HCT116 (cell line): ENCODE measurements at places on chromosomes 3 and 15. TPM values are rescaled to one million over a fixed set of nuclear protein-coding genes. Genes with fewer than 3 reads are reported as not detected.

CD86 gene
- not detected for total RNA-seq

NOX5 gene
- 0.91 TPM for total RNA-seq

INKA1 gene
- total RNA-seq: 1.6 TPM

SCG3 gene
- not detected for total RNA-seq

DNA sequence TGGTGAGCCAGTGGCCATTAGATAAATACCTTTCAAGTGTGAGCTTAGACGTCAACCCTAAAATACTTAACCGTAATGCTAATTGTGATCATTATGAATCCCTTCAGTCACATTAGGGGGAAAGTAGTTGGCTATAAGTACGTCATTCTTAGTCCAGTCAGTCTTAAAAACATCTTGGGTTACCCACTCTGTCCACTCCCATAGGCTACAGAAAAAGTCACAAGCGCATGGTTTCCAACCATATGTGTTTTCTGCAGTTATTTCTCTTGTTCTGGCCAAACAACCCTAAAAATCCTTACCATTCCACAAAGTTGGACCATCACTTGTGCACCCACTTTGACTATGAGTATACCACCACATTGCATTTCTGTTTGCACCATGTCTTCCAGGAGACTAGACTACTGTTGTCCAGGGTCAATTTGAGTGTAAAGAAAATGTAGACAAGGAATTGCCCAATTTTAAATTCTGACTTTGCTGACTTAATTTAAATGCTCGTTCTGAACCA, 3.3 kb downstream of the RPL15 start:
- DNase-seq: no peak

DNA sequence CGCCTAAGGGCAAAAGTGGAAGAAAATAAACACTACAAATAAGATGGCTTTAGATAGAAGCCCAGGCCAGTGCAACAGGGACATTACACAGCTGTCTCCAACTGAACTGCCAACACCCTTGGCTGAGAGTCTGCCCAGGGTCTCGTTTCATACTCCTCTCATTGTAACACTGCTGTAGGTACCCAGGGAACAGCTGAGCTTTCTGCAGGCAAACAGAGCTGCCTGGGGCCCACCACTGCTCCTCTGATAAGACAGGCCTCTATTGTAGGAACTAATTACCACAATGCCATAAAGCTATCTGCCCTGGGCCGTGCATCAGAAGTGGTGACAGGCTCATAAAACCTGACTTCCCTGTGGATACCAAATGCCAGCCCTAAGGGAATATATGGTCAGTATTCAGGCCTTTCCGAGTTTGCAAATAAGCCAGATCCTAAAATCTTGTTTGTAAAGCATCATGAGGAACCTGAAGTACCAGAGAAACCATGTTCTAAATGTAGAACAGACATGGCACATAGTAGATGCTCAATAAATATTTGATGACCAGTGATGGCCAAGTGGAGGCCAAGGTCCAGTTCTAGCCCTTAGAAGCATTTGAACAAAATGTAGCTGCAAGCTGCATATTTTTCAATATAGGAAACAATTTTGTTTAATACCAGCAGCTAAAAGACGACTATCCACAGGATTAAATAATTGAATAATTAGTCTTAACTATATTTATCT, 84.3 kb upstream of the NEO1 start:
- DNase-seq: no peak

PLAAT1 gene
- not detected for total RNA-seq

GJD2 gene
- not detected for total RNA-seq

SLC35G2 gene
- total RNA-seq: 3.3 TPM

DNA sequence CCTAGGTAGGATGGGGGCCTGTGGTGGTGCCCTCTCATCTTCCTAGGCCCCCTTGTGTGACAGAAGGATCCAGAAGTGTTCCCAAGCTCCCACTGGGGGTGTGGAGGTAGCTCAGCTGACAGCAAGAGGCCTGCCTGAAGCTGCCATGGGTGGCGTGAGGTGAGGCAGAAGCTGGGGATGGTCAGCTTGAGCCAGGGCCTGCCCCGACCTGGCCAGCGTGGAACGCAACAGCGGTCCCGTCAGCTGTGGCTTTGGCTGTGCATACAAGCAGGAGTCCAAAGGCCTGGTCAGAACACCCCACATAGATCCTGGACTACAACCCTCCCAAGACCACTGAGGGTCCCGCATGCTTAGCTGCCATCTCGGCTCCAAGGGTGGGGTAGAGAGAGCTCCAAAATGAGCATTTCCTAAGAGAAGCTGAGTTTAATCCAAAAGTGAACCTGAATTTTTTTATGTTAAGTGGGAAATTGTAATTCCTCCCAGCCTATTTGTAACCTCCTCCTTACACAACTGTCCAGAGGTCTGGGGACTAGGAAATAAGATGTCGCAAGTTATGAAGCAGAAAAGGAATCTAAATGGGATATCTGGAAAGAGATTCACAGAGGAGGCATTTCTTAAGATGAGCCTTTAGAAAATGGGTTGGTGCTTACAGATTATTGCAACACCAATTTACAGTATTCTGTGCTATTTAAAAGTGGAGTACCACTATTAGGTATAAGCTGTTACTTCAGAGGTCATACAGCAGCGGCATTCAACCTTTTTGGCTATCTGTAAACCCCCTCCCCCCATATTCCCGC, 9.9 kb upstream of the PLA2G4D start:
- no peak for DNase-seq

- DNase-seq: no peak
Observed at GRCh38 chr3:179958143-179958542, 78.6 kb downstream of the PEX5L start.
